Type B pancreatic cell (in vitro differentiated cells): ENCODE measurements at places on chromosomes 3 and 15.

- H3K36me3 ChIP-seq, result peaks cover 36% of the 10 kb centered on the region
- H3K27me3 ChIP-seq, result no peaks in the 10 kb centered on the region
- no peak overlapping the region for H3K4me3 ChIP-seq
- DNase-seq, result no peak
- H3K27ac ChIP-seq, result no peak overlapping the region
These were observed 90.6 kb upstream of the FLNB start for GRCh38 chr3:57917601-57918000.

GRCh38 chr3:24523988-24524727, 29.5 kb upstream of the THRB start:
- peaks cover 18% of the 10 kb centered on the region for H3K4me1 ChIP-seq
- H3K4me3 ChIP-seq, result peak overlapping the region; percentile 25
- H3K27ac ChIP-seq, result peak overlapping the region; percentile 71
- H3K27me3 ChIP-seq, result peaks cover 48% of the 10 kb centered on the region

DNA sequence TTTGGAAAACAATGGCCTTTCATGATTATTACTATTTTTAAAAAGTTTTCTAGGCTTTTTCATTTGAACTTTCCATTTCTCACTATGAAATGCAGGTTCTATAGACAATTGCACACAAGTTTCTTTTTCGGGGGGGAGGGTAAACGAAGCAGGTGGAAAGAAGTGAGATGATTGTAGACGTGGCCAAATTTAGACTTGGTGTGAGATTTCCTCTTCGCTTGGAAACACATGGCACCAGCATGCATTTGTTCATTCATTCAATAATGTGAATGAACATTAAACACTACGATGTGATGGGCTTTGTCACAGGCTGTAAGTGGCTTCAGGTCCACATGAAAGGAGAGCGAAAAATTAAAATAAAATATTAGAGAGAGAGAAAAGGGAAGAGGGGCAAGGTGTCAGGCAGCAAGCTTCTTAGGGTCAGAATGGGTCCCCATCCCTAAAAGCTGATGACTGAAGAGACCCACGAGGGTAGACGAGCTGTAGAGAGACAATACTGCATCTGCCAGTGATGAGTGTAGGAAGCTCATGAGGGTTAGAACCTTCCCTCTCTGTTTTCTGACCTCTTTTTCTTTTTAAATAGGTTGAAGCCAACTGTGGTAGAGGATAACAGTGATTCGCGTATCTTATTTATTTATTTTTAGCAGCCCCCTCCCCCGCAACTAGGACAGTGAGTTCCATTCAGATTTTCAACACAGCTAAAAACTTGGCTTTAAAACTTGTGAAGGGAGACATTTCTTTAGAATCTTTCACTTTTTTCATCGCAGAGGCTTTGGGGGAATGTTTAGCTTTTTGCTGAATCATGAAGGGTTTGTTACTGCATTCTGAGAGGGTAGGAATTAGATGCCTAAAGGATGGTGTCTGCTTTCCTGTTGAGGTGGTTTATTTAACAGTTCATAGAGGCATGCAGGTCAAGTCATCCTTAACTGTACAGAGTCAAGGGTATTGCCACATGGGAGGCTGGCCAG, 36.2 kb downstream of the GAP43 start:
- H3K36me3 ChIP-seq, result no peaks in the 10 kb centered on the region
- peak overlapping the region; percentile 98 for H3K27ac ChIP-seq
- H3K4me1 ChIP-seq, result peaks cover 42% of the 10 kb centered on the region
- DNase-seq, result no peak

GRCh38 chr3:113574213-113574612, 41.9 kb downstream of the SIDT1 start:
- peaks cover 3% of the 10 kb centered on the region for H3K27me3 ChIP-seq
- peaks cover 22% of the 10 kb centered on the region for H3K4me1 ChIP-seq
- peak overlapping the region; percentile 8 for H3K4me3 ChIP-seq
- no peak for DNase-seq
- H3K36me3 ChIP-seq, result no peaks in the 10 kb centered on the region
- H3K27ac ChIP-seq, result peak overlapping the region; percentile 39

GRCh38 chr3:14280326-14280725, 101.7 kb downstream of the LSM3 start:
- H3K36me3 ChIP-seq, result no peaks in the 10 kb centered on the region
- no peak overlapping the region for H3K27ac ChIP-seq
- H3K4me3 ChIP-seq, result no peak overlapping the region
- peaks cover 21% of the 10 kb centered on the region for H3K4me1 ChIP-seq
- H3K27me3 ChIP-seq, result peaks cover 3% of the 10 kb centered on the region

DNA sequence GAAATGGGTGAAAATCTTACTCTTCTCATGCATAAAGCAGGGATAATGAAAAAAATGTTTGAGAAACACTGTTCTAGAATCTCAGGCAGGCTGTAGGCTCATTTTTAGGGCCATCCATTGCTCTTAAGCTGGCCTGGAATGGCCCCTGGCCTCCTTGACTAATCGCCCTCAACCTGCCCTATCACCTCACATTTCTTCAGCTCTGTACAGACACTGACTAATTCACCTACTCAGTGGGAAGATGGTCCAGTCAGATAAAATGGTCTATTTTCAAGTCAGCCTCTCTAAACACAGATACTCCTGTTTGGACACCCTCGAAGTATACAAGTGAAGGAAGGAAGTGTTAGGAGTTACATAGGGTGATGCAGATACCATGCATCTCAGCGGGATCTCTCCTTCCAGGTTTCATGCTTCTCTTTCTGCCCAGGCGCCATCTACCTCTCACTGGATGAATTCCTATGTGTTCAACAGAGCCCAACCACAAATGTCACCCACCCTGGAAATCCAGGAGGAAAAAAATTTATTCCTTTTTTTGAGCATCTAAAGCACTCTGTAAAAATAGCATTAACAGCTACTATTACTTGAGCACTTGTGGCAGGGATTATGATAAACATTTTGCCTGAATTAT, 12.1 kb downstream of the FMN1 start:
- H3K27ac ChIP-seq, result no peak overlapping the region
- no peak for DNase-seq
- no peak overlapping the region for H3K4me3 ChIP-seq
- H3K4me1 ChIP-seq, result peaks cover 8% of the 10 kb centered on the region
- H3K36me3 ChIP-seq, result no peaks in the 10 kb centered on the region
- no peaks in the 10 kb centered on the region for H3K27me3 ChIP-seq

- H3K27ac ChIP-seq, result no peak overlapping the region
- H3K36me3 ChIP-seq, result no peaks in the 10 kb centered on the region
- no peaks in the 10 kb centered on the region for H3K27me3 ChIP-seq
These were observed 440.7 kb upstream of the ARHGEF26 start for GRCh38 chr3:153680526-153680925.

DNA sequence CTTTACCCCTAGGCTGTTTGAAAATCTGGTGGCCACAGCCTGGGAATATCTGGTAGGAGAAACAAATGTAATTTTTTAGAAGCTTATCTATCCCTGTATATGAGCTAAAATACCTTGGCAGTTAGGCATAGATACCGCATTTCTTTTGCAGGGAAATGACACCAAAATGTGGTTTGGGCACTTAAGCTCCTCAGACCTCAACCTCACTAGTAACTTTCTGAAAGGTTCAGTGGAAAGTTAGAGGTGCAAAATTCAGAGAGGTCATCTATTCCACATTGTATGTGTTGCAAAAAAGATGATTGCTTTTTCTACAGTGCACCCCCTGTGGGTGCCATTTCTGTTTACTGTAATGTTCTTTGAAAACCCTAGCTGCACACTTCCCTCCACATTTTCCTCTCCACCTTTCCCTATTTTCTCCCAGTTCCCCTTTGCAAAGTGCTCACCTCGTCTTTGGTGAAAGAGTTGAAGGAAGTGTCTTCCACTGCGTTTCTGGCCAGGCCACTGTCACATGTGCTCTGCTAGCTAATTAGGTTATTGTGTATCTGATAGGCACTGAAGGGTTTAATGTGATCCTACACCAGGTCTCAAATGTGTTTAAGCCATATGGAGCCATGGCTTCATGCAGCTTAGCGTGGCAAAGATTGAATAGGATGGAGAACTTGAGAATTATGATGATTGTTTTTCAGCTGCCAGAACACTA, 1.3 kb downstream of the SACM1L start:
- H3K27ac ChIP-seq, result peak overlapping the region; percentile 100
- H3K4me1 ChIP-seq, result peaks cover 46% of the 10 kb centered on the region
- DNase-seq, result no peak
- peaks cover 8% of the 10 kb centered on the region for H3K27me3 ChIP-seq

DNA sequence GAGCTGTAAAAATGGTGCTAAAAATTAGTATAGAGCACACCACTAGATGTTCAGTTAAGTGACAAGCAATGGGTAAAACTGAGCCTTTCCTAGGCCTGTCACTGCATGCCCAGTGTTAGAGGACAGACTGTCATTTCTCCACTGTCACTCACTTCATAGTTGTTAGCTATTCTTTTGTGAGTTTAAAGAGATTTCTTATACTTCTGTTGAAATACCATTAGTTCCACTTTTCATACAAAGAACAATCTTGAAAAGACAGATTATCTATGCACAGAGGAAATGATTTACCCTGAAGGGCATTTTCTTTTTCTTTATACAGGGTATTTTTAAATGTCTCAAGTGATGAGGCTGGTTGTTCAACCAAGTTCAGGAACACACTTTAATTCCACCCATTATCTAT, 28.3 kb upstream of the CHMP2B start:
- peaks cover 16% of the 10 kb centered on the region for H3K27me3 ChIP-seq
- H3K4me1 ChIP-seq, result peaks cover 22% of the 10 kb centered on the region
- peak overlapping the region; percentile 52 for H3K27ac ChIP-seq
- H3K4me3 ChIP-seq, result no peak overlapping the region
- peaks cover 4% of the 10 kb centered on the region for H3K36me3 ChIP-seq

DNA sequence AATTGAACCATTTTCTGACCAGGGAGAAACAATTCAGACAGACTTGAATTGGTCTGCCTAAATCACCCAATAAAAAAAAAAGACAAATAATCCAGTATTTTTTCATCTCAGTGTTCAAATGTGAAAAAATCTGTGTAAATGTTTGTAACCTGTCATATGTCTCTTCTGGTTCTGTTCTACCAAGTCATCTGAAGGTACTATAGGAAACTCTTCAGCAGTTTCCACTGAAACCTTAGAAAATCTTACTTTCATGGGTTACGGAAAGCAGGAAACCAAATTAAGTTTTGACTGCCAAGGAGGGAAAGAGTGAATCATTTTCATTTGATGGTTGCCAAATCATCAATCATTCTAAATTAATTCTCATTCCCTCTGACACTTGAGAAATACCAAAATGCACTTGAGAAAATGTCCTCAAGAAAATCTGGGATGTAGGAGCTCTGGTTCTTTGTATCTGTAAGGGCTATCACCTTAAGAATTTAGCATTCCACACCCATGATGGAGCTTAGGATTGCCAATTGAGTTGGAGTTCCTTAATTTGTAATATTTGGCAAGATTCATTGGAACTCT, 278.2 kb upstream of the KCNH8 start:
- no peaks in the 10 kb centered on the region for H3K36me3 ChIP-seq
- H3K4me1 ChIP-seq, result no peaks in the 10 kb centered on the region
- DNase-seq, result no peak
- no peaks in the 10 kb centered on the region for H3K27me3 ChIP-seq
- H3K27ac ChIP-seq, result no peak overlapping the region
- no peak overlapping the region for H3K4me3 ChIP-seq

- no peak overlapping the region for H3K27ac ChIP-seq
- no peak for DNase-seq
- H3K36me3 ChIP-seq, result no peaks in the 10 kb centered on the region
- H3K4me3 ChIP-seq, result no peak overlapping the region
- H3K27me3 ChIP-seq, result no peaks in the 10 kb centered on the region
These were observed 667.9 kb upstream of the SGO1 start for GRCh38 chr3:20853890-20854289.

DNA sequence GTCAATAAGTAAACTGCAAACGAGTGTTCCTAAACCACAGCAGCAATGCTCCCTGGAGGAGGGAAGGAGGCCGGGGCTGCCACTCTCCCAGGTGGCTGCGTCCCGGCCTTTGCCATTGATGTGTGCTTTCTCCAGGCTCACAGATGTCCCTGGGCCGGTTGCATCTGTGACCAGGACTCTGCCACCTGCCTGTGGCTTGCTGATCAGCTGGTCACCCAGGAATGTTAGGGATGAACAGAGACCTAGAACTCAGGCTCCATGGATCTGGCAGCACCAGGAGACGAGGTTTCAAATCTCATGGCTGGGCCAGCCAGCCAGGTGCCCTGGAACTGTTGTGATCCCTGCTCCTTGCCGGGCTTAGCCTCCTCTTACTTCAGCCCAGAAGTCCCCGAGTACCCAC, 65.7 kb downstream of the KLF15 start:
- H3K4me1 ChIP-seq, result peaks cover 4% of the 10 kb centered on the region
- H3K36me3 ChIP-seq, result no peaks in the 10 kb centered on the region
- H3K27ac ChIP-seq, result no peak overlapping the region
- no peak for DNase-seq
- H3K4me3 ChIP-seq, result no peak overlapping the region
- H3K27me3 ChIP-seq, result peaks cover 54% of the 10 kb centered on the region

DNA sequence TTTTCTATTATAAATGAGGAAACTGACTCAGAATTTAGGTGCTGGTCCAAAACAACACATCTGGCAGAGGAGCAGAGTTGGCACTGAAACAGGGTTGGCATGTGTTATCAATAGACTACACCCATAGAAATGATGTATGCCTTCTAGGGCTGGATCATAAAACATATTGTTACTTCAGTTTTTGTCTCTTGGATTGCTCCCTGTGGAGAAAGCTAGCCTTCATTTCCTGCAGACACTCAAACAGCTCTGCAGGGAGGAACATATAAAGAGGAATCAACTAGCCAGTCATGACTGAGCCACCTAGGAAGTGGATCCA, 507 bp upstream of the MRPL3 start:
- peaks cover 18% of the 10 kb centered on the region for H3K36me3 ChIP-seq
- peaks cover 13% of the 10 kb centered on the region for H3K4me1 ChIP-seq
- peak overlapping the region; percentile 95 for H3K27ac ChIP-seq
- peak overlapping the region; percentile 98 for H3K4me3 ChIP-seq
- peaks cover 29% of the 10 kb centered on the region for H3K27me3 ChIP-seq

GRCh38 chr3:182129740-182130139, 418.0 kb downstream of the SOX2 start:
- peaks cover 7% of the 10 kb centered on the region for H3K4me1 ChIP-seq
- no peaks in the 10 kb centered on the region for H3K36me3 ChIP-seq
- no peak overlapping the region for H3K27ac ChIP-seq
- DNase-seq, result no peak
- no peak overlapping the region for H3K4me3 ChIP-seq
- H3K27me3 ChIP-seq, result no peaks in the 10 kb centered on the region

DNA sequence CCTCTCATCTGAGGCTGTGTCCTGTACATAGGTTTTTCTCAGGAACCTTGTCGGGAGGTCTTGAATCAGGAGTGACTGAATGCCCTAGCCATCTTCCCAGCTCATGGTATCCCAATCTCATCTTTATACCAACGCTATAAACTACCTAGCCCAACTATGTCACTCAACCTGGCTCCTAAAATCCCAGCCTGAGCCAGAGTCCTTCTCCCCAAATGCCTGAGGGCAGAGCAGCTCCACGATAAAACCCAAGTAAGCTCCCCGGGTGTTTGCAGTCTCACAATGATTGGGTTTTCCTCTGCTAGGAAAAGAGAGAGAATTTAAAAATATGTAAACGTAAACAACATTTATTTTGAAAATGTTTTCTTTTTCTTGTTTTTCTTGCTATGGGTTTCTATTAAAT, 14.4 kb downstream of the EIF1B start:
- H3K27ac ChIP-seq, result no peak overlapping the region
- DNase-seq, result no peak
- H3K4me3 ChIP-seq, result no peak overlapping the region
- peaks cover 6% of the 10 kb centered on the region for H3K4me1 ChIP-seq
- no peaks in the 10 kb centered on the region for H3K36me3 ChIP-seq

- H3K27me3 ChIP-seq, result no peaks in the 10 kb centered on the region
- H3K27ac ChIP-seq, result no peak overlapping the region
- peaks cover under 1% of the 10 kb centered on the region for H3K4me1 ChIP-seq
- no peak for DNase-seq
- H3K36me3 ChIP-seq, result no peaks in the 10 kb centered on the region
These were observed 20.1 kb upstream of the SECISBP2L start for GRCh38 chr15:49066372-49066771.

GRCh38 chr3:120264963-120265362, 20.1 kb downstream of the GPR156 start:
- H3K27ac ChIP-seq, result no peak overlapping the region
- H3K4me3 ChIP-seq, result no peak overlapping the region
- H3K36me3 ChIP-seq, result no peaks in the 10 kb centered on the region
